Stimulated activated CD4-positive, alpha-beta T cell treated with anti-CD3 and anti-CD28 coated beads, Interleukin-4, amount 100 ng/mL, for 48 hours (primary cell): ENCODE measurements at places on chromosomes 1 and 21.

DNA sequence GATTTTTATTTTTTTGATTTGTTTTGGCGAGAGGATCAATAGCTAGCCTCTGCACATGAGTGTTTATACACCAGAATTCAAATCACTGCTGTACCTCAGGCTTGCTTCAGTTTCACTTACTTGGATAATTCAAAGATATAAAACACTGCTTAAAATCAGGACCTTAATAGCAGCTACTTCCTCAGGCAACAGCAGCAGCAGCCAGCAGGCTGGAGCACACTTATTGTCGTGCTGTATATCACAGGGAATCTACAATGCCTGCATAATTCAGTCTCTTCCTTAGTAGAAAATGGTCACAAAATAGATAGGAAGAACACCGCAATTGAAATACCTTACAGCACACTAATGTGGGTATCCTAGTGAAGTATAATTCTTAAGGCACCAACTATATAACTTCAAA lies 497.3 kb downstream of the NEGR1 start:
- DNase-seq, result no peak

DNA sequence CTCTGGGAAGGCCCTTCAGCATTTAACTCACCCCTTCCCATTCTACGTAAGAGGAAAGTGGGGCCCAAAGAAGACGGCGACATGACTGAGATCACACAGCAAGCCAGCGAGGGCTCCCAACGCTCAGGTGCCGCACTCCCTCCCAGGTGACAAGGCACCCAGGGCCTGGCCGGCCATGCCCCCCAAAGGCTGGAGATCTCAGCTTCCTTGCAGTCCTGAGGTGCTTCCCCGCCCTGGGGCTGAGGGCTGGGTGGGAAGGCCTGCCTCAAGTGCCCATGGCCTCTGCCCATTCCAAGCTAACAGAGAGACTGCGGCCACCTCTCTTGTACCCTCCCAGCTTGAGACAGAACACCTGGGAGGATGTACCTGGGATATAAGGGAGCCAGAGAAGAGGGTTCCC lies 1.0 kb upstream of the CRYBG2 start:
- no peak for DNase-seq

GRCh38 chr1:91564888-91565701 lies 64.4 kb downstream of the CDC7 start:
- DNase-seq, result no peak

DNA sequence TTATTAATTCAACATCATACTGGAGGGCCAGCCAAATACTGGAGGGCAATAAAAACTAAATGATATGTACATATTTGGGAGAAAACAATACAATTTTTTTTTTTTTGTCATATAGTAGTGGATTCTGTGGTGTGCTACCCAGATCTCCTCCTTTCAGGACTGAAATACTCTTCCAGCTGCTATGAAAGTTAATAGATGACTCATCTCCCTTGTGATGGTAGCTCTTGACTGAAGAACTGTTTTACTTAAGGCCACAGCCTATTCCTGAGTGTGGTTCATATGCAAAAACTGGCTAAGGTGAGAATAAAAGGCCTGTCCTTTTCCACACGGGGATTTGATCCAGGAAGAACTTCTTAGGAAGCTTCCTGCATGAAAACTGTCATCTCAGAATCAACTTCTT lies 307.9 kb downstream of the HLX start:
- no peak for DNase-seq

GRCh38 chr1:221994274-221994698 lies 252.4 kb upstream of the DUSP10 start:
- peak; percentile 11 for DNase-seq

DNA sequence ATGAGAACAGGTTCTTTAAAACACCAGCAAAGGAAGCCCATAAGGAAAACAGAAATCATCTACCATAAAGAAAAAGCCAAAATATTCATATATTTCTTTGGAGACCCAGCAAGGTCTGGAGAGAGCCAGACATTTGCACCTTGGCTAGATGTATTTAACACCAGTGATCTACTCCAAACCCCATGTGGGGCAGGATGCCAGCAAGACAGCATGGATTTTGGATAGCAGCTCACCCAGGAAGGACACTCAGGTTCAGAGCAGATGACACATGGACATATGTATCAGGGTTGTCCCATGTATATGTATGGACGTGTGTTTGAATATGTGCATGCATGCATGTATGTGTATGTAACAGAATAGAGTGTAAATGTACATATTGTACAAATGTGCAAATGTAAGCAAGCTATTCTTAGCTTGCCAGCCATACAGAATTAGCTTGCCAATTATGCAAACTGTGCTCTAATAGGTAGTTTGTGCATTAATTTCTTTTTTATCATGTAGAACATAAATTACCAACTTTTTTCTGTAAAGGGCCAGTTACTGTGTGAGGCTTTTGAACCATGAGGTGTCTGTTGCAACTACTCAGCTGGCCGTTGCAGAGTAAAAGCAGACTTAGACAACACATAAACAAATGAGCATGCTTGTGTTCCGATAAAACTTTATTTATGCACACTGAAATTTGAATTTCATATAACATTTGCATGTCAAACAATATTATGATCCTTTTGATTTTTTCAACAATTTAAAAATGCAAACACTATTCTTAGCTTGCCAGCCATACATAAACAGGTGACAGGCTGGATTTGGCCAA lies 73.5 kb upstream of the KAZN start:
- DNase-seq, result no peak

GRCh38 chr1:165290148-165290547 lies 66.4 kb downstream of the LMX1A start:
- no peak for DNase-seq

- DNase-seq, result no peak
Measured at GRCh38 chr1:100624886-100625610, 87.1 kb downstream of the GPR88 start.

- no peak for DNase-seq
Measured at GRCh38 chr1:175443332-175443731, 250.8 kb upstream of the KIAA0040 start.
